ENCODE measurements at places on chromosomes 12 and 14. TPM values are rescaled to one million over a fixed set of nuclear protein-coding genes. Genes with fewer than 3 reads are reported as not detected.

TAS2R46 gene
- polyA plus RNA-seq = 0.11 TPM

AICDA gene
- polyA plus RNA-seq = 0.05 TPM

IL22 gene
- not detected for polyA plus RNA-seq

LBHD2 gene
- not detected for polyA plus RNA-seq

ITGB7 gene
- 0.64 TPM for polyA plus RNA-seq

CLEC2A gene
- polyA plus RNA-seq = not detected

PLD4 gene
- polyA plus RNA-seq = not detected

SAMD15 gene
- polyA plus RNA-seq = 2.5 TPM

KLRK1 gene
- not detected for polyA plus RNA-seq

MANSC1 gene
- 3.8 TPM for polyA plus RNA-seq

GRIP1 gene
- polyA plus RNA-seq = 2.3 TPM

ARHGAP9 gene
- 0.29 TPM for polyA plus RNA-seq

NR4A1 gene
- 39.6 TPM for polyA plus RNA-seq

CCDC196 gene
- not detected for polyA plus RNA-seq

KRT85 gene
- 4.8 TPM for polyA plus RNA-seq

RFX4 gene
- not detected for polyA plus RNA-seq

ABCC9 gene
- not detected for polyA plus RNA-seq

SOAT2 gene
- 0.21 TPM for polyA plus RNA-seq

MYH6 gene
- polyA plus RNA-seq = not detected

ACTR10 gene
- polyA plus RNA-seq = 47.9 TPM

MMP14 gene
- polyA plus RNA-seq = 2.0 TPM

IAPP gene
- not detected for polyA plus RNA-seq

KCNJ8 gene
- polyA plus RNA-seq = 0.79 TPM

NKX2-1 gene
- polyA plus RNA-seq = not detected

MYO1H gene
- not detected for polyA plus RNA-seq

GLT8D2 gene
- polyA plus RNA-seq = 0.27 TPM

C12orf56 gene
- polyA plus RNA-seq = 0.05 TPM

CDKN3 gene
- polyA plus RNA-seq = 78.5 TPM

NFE2 gene
- 0.21 TPM for polyA plus RNA-seq

ACSM4 gene
- not detected for polyA plus RNA-seq

KLRD1 gene
- polyA plus RNA-seq = not detected

YLPM1 gene
- 39.1 TPM for polyA plus RNA-seq

RD3L gene
- polyA plus RNA-seq = not detected

CHPT1 gene
- 52.0 TPM for polyA plus RNA-seq

CD4 gene
- polyA plus RNA-seq = not detected

SPX gene
- 3.2 TPM for polyA plus RNA-seq

EFS gene
- polyA plus RNA-seq = not detected

METTL17 gene
- 81.9 TPM for polyA plus RNA-seq

NRIP2 gene
- not detected for polyA plus RNA-seq

KLRG1 gene
- polyA plus RNA-seq = 4.8 TPM
